Activated CD4-positive, CD25-positive, alpha-beta regulatory T cell treated with anti-CD3 and anti-CD28 coated beads, Interleukin-2, amount 50 U/mL, for 72 hours (primary cell): ENCODE measurements at places on chromosomes 6 and 20.

DNA sequence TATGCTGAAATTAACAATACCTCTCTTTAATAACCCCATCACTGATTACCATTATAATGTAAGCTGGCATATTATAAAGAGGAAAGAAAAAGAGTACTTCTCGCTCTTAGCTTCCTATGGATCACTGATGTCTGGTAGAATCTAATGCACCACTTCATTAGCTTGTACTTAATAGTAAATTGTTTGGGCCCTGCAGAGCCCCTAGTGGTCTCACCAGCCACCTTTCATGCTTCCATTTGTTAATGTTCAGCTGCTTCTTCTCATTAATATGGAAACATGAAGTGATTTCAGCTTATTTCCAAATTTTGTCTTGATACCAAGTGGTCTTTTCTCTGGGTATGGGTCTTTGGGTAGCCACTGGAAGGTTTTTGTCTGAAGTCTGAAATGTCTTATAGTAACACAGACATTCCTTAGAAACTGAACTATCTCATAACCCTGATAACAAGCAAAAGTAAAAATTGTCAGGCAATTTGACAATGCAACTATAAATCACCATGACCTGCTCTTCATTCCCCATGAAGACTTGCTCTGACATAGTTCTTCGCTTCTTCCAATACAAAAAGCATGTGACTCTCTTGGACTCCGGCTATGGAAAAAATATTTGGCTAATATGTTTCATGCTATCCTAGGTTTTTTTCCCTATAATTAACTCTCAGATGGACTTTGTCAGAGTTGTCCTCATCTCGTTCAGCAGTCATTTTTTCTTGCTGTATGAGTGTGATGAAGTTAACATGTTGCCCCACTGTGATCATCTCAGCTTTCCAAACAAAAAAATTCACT, 395.8 kb upstream of the MARCKS start:
- DNase-seq, result no peak

DNA sequence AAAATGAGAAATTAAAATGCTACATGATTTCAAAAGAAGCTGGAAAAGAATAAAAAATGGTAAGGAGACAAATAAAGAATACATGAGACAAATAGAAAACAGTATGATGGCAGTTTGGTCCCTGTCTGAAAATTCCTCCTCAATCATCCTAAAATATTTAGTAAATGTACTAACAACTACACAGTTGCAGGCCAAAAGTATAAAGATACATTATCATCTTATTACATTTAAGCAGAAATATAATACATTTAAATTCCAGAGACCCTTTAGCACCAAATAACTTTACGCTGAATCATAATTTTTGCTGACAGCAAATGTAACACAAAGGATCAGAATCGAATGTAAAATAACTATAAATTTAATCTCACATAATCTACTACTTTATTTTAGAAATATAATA, 4.4 kb downstream of the HMGCLL1 start:
- no peak for DNase-seq

DNA sequence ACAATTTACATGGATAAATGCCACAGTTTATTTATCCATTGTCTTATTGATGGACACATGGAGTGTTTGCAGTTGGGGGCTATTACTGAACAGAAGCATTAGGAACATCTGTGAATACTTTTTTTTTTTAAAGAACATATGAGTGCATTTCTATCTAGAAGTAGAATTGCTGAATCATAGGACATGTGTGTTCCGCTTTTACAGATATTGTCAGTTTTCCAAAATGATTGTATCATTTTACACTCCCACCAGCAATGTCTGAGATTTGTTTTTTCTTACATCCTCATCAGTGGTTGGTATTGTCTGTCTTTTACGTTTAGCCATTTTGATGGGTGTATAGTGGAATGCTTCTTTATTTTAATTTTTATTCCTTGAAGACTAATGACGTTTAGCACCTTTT, 42.0 kb upstream of the ASIP start:
- no peak for DNase-seq

DNA sequence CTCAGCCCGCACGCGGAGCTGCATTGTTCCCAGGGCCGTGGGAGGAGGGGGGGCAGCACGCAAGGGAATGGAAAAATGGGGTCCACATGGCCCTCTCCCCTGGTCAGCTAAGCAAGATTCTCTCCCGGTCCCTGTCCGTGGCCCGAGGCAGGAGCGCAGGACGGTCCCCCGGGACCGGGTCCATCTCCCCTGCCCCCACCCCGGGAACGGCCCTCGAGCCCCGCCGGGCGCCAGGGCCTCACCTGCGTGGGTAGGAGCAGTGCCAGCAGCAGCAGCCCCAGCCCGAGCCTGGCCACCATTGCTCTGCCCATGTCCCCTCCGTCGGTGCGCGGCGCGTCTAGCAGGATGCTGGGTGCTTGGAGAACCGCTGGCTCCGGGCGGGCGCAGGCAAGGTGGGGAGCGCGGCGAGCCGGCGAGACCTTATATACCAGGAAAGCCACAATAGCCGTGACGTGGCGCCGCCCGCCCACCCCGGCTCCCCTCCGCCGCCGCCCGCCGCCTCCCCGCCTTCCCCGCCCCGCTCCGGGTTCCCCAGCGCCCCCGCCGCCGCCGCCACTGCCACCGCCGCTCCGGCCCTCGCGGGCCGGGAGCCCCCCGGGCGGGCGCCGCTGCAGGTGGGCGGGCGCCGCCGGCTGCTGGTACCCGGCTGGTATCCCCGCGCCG, at the start of gene CD24:
Gene CD24 (minus strand): TSS at position 394 of the 663 bp plus-strand sequence. CDS start 83 bp downstream, at position 311.
- no peak for DNase-seq

GRCh38 chr6:163839296-163839695, 424.8 kb downstream of the QKI start:
- no peak for DNase-seq
